ENCODE measurements at places on chromosomes 12 and 14.

GRCh38 chr12:62436164-62436503, 30.5 kb upstream of the MON2 start:
- no peak for DNase-seq

DNA sequence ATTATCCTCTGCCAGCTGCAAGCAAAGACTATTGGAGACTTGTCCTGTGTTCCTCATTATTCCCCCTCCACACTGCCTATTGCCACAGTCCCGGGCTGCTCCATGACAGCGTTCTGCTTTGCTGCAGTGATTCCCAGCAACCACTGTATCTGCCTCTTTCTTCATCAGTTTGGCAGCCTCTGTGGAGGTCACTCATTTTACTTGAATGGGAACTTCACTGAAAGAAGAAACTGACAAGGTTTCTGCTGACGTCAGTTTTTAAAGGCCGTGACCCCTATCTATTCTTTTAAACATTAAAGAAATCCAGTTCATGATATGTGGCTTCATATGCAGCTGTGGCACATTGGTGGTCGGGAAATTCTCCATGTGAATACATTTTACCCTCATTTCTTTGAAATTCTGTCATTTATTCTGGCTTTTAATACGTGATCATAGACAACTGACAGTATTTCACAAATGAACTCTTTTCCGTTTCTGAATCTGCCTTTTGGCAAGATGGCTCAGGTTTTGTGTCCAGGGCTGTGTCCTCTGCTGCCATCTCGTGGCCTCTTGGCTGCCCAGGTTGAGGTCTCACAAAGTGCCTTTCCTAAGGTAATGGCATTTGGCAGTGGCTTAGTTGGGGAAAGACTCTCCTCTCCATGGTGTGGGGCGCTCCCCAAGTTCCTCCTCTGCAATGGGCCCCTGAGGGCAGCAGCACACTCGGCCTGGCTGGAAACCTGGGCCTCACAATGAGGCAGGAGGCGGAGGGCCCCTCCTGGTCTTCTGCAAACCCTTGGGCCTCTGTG, 5.8 kb downstream of the TMEM253 start:
- DNase-seq, result peak; percentile 74

DNA sequence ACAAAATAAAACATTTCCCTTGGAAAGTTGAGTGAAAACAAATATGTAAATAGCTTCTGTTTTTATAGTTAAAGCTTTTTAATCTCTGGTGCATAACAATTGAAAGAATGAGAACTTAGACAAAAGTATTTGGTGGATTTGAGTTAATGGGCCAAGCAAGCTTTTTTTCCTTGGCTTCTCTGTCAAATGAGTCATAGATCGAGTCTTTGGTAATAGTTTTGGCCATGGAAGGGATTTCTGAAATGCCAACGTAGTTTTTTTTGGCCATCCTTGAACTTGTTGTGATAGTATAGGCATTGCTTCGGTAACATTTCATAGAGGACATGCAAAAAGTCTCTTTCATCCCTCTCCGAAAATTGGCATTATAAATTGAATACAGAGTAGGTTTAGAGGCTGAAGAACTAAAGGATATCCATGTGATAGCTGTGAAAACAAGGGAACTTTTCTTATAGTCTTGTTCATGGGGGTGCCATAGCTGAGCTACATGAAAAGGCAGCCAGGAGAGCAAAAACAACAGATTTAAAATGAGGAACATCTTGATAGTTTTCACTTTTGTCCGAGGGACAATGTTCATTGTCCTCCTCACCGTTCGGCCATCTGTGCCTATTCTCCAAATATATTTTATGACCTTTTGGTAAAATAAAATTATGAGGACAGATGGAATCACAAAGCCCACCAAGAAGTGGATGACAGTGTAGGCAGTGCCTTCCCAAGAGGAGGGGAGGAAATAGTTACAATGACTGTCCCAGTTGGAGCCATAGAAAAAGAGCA, 34.7 kb downstream of the GPR19 start:
- DNase-seq, result peak; percentile 91

DNA sequence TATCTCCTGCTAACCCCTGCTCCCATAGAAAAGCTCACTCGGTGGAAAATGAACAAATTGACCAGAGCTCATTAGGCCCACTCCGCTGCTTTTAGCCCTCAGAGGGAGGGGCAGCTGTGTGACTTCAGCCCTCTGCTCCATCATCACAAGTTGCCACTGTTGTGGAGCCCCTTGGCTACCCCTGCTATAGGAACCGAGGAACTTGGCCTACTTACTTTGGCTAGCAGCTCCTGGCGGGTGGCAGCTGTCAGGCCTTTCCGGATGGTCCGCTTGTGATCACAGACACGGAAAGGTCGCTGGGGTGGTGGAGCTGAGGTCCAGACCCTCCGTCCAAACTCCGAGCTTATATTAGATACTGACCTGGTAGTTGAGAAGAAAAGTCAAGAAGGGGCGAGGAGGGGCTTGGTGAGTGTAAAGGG, 612 bp downstream of the CIDEB start:
- no peak for DNase-seq

GRCh38 chr12:66648033-66648735, 30.7 kb downstream of the GRIP1 start:
- DNase-seq, result peak; percentile 9

- DNase-seq, result peak; percentile 82
These were observed 30.7 kb downstream of the CRADD start for GRCh38 chr12:93707836-93708235.
